ENCODE measurements at places on chromosomes 16 and 17.

DNA sequence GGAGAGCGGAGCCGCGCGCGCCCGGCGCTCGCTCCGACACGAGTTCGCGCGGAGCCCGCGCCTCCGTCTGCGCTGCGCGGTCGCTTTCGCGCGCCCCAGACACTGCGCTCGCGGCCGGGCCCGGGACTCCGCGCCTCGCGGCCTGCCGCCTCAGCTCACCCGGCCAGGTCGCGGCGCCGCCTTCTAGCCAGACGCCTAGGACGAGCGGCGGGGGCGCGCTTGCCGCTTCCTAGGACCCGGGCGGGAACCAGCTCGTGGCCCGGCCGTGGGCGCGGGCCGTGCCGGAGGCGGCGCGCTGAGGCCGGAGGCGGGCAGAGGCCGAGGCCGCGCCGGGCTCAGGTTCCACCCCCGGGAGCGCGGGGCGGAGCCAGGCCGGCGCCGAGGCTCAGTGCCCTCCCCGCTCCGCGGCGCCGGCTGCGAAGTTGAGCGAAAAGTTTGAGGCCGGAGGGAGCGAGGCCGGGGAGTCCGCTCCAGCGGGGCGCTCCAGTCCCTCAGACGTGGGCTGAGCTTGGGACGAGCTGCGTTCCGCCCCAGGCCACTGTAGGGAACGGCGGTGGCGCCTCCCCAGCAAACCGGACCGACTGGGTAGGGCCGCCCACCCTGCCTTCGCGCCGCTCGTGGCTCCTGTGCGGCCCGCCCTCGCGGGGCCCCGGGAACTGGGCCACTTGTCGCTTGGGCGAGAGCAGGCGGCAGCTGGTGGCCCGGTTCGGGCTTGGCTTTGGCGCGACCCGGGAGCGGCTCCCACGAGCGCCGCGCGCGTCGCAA, at the start of gene SPHK1:
Gene SPHK1 (plus strand): TSS at position 388 of the 765 bp plus-strand sequence. CDS start 1,036 bp downstream, outside the sequence.
- DNase-seq: peak; percentile 54

GRCh38 chr17:47208744-47209488, at the start of gene MYL4:
MYL4 (plus strand) TSS chr17:47209348; CDS start chr17:47209423, 75 bp downstream.
- no peak for DNase-seq

DNA sequence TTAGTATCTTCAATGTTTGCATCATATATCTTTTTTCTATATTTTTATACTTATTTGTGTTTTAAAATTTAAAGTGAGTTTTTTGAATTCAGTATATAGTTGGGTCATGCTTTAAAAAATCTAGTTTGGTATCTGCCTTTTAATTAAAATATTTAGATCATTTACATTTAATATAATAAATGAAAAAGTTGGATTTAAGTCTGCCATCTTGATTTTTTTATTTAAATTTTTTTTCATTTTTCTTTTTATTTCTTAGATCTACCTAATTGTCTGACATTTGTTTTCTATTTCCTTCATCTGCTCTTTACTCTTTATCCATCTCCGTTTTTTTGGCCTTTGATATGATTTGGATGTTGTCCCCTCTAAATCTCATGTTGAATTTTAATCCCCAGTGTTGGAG, 50.0 kb upstream of the N4BP1 start:
- DNase-seq: no peak

- DNase-seq: no peak
Measured at GRCh38 chr16:82150549-82150948, 19.5 kb downstream of the MPHOSPH6 start.

GRCh38 chr17:82287868-82288801, 14.6 kb upstream of the CSNK1D start:
- no peak for DNase-seq

DNA sequence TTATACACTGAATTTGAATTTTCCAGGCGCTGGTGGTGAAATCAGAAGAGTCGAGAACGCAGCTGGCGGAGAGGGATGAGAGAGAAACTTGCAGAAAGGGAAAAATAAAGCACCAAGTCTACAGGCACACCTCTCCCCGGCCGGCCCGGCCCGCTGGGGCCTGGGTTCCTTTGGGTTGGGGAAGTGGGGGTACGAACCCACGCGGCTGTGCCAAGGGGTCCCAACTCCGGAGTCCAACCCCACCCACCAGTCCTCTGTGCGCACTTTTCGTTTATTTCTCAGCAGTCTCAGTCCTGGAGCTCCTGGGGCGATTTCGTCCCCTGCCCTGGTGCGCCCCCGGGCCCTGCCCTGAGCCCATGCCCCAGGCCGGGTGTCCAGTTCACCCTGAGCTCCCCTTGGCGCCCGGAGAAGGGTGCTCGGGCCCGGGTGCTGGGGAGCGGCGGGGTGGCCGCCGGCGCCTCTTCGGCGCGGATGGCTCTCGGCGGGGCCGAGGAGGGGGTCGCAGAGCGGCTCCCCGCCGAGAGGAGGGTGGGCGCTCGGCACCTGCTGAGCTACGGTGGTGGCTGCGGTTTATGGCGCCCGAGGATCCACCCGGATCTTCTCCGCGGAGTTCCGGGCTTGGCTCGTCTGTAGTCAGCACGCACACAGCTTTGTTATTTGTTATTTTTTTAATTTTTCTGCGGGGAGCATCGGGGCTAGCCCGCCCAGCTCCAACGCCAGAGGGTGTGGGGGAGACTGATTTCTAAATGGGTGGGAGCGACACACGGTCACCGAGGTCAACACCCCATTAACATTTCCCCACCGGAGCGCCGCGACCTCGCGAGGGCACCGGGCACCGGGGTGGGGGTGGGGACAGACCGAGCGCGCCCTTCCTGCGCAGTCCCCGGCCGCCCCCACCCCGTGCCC, 15.7 kb upstream of the CBX8 start:
- peak; percentile 26 for DNase-seq
